ENCODE measurements at places on chromosomes 3 and 15.

DNA sequence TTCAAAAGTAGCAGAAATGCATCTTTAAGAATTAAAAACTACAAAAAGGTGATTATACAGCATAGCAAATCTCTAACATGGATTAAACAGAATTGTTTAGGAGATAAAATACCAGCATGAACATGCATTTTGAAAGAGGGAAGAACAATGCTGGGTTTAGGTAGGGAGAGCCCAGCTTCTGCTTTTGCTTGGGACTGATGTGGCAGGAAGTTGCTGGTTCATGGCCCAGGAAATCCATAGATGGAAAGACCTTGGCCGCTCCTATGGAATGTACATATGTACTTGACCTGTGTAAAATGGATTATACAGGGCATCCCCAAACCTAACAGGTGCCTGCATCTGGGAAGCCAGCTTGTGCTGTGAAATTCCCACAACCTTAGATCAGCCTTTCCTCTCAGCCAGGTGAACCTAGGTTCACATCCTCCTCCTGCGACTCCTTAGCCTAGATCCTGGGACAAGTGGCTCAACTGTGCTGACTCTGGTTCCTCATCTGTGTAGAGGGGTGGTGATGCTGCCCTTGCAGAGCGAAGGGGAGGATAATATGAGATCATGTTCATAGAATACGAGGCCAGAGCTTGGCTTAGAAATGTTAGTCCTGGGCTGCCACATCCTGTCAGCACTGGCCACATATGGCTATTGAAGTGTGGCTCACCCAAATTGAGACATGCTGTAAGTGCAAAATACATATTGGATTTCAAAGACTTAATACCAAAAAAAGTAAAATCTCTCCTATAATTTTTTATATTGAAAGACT is 47.0 kb upstream of the PLXNA1 start:
- no peak for DNase-seq

DNA sequence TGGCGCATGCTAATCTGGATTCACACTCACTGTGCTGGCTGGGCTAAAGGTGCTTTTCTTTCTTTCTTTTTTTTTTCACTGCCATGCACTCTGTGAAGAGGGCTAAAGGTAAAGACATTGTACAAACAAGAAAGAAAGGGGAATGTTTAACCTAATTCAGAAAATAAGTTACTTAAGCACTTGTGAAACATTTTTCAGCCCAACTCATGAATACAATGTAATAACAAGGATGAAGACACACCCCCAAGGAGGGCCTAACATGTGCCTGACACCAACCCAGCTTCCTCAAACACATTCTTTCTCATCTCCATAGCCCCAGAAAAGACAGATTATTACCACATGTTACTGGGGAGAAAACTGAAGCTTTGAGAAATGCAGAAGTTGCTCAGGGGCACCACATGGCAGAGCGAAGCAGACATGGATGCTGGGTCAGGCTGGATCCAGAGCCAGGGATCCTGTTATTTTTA is 5.7 kb downstream of the STIMATE start:
- DNase-seq, result peak; percentile 77

- no peak for DNase-seq
Observed at GRCh38 chr3:58074997-58075396, 66.8 kb downstream of the FLNB start.

- no peak for DNase-seq
Observed at GRCh38 chr3:100081311-100081710, 33.0 kb downstream of the FILIP1L start.

DNA sequence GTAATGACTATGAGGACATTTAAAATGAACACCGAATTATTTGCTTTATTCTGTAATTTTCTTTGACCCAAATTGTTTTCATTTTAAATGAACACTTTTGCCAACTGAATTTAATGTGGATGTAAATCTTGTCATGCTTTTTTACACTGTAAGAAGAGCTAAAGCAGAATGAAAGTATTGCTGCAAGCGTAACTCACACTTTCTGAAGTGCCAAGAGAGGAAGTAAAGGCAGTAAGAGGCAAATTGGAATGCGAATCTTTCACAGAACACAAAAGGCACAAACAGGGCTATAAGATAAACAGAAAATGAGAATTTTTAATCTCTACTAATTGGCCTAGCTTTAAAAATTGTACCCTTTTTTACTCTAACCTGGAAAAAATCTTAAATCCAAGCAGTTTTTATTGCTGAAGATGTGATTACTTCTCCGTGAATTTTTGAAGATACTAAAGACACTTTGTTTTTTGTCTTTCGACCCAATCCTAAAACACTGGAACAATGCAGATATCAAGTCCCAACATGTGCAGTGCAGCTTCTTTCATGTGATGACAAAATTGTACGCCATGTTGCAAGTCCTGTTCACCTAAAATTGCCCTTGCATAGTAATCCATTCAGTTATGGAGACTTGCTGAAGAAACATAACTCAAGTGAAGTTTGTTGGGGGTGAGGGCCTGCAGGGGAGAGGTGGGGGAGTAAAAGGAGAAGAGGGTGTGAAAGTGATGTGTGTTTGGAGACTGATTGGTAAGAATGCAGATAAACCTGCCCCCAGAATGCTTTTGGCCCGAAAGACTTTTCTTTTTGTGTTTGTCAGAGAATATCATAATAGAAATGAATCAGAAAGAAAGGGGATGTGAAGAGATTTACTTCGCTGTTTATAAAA is 1.4 kb downstream of the ARID3B start:
- DNase-seq, result no peak

DNA sequence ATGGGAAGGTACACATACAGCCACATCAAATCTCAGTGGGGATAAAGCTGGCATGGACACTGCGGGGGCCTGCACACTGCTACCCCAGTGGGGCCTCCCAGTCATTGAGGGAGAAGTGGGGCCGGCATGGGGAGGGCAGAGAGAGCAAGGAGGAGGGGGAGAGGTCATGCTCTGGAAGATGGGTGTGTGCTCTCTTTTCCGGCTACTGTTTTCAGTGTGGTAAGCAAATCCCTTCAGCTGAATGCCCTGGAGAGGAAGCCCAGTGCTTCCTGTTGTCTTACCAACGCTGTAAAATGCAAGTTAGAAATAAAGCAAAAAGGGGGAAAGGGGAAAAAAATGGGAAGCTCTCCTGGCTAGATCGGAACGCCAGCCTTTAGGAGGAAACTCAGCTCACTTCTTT is 30.8 kb downstream of the NRROS start:
- DNase-seq, result no peak

GRCh38 chr3:53730576-53730975 is 115.6 kb downstream of the CHDH start:
- no peak for DNase-seq

DNA sequence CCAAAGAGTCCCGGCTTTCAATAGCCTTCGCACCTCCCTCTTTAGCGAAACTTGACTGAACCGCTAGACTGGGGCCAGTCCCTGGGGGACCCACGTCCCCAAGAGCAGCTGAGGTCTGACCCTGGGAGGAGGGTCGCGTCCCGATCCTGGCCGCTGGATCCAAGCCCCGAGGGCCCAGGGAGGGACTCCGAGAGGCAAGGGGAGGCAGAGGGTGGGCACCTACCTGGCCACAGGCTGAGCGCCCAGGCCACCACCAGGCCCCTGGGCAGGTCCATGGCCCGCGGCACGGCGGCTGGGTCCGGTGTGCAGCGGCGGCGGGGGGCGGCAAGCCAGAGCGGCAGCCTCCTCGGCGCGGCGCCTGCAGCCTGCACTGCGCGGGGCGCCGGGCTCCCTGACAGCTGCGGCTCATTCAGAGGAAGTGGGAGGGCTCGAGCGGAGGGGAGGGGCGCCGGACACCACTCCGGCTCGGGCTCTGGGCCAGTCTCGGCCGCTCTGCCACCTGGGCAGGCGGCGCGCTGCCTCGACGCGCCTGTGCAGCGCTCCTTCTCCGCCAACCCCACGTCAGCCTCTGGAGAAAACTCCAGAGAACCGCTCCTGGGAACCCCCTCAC is at the start of gene ITGA11:
TSS of gene ITGA11 (minus strand) at position 372 of the 610 bp plus-strand sequence. CDS start at position 275, 97 bp downstream.
- DNase-seq, result no peak

DNA sequence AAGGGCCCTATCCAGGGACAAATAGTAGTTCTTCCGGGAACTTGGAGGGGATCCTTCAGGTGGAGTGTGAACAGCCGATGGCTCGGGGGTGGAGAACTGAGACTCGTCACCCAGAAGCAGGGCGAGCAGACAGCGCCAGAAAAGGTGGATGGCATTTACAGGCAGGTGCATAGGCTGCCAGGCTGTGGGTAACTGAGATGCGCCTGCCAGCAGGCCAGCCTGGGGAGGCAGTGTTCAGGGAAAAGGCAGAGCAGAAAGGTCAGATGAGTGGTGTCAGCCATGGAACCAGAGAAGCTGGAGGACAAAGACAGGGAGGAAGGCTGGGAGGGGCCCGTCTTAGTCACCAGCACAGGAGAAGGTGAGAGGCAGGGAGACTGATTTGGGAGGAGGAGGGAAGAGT is 53.0 kb upstream of the SEC22A start:
- no peak for DNase-seq

- no peak for DNase-seq
Observed at GRCh38 chr15:92848464-92848851, 51.7 kb upstream of the CHD2 start.

DNA sequence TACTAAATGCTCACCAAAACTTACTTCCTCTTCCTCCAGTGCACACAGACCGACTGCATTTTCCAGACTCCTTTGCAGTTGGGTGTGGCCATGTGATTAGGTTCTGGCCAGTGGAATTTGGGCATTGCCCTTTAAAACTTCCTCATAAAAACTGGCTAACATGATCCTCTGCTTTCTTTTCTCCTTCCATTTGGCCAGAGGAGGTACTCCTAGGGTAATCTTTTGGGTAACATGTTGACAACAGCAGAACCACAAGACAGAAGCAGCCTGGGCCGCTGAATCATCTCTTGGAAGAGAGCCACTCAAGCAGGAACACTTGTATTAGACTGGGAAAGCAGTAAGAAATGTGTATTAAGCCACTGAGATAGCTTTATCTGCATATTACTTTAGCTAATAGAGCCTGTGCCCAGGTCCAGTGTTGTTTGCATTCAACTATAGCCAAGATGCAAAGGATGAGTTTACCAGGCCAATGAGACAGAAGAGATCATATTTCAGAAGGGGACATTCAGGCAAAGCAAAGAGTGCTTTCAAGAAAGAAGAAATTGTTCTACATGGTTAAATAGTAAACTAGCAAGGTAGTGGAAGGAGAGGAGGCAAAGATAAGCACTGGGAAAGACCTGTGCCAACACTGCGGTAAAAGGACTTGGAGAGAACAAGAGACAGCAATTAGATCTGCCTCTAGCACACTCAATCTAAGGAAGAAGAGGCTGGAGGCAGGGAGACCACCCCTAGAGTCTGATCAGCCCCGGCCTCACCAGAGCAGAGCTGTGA is 79.8 kb downstream of the PLCH1 start:
- DNase-seq, result peak; percentile 89

GRCh38 chr3:137771401-137772213 is 7.5 kb downstream of the SOX14 start:
- no peak for DNase-seq

GRCh38 chr3:171835116-171835515 is 8.0 kb upstream of the TMEM212 start:
- DNase-seq, result no peak

DNA sequence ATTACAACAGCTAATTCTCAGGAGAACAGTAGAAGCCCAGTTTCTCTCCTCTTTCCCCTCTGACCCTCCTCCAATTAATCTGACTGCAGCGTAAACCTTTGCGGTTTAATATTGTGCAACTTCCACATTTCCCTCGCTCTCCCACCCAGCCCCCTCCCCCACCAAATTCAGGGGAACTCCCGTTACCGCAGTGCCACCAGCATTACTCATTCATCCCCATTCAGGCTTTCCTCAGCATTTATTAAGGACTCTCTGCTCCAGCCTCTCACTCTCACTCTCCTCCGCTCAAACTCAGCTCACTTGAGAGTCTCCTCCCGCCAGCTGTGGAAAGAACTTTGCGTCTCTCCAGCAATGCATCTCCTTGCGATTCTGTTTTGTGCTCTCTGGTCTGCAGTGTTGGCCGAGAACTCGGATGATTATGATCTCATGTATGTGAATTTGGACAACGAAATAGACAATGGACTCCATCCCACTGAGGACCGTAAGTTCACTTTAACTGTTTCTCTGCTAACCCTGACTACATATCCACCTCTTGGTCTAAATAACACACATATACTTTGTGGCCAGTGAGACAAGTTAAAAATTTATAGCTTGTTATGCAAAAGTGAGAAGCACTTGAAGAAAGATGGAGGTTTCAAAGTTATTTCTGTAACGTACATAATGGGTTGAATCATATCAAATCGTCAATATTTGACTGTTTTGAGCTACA is at the start of gene PTX3:
TSS of gene PTX3 (plus strand) at position 268 of the 709 bp plus-strand sequence. CDS start at position 352, 84 bp downstream.
- DNase-seq, result peak; percentile 64

DNA sequence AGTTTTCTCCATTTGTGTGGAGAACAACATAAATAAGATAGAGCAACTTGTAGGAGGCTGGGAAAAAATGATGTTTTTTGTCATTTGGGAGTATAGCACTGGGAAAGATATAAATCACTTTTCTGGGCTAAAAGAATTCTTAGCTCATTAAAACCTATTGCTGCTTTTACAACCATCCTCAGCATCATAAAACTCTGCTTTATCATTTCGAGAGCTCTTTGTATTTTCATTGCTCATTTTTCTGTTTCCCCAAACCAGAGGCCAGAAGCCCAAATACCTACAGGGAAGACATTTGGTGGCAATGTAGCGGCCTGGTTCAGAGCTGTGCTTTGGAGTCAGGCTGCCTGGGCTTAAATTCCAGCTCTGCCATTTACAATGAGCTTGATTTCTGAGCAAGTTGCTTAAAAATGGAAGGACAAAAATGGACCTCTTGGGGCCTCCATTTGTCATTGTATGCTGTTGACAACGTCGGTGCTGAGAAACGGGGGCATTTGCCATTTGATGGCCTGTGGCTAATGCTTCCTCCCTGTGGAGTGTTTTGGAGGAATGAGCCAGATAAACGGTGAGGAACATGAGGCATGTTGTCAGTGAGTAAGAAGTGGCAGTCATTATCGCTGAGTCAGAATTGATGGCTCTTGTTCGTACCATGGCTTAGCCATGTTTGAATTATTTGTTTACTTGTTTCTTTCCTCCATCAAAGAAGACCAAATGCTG is 260.0 kb downstream of the EBLN2 start:
- peak; percentile 5 for DNase-seq

DNA sequence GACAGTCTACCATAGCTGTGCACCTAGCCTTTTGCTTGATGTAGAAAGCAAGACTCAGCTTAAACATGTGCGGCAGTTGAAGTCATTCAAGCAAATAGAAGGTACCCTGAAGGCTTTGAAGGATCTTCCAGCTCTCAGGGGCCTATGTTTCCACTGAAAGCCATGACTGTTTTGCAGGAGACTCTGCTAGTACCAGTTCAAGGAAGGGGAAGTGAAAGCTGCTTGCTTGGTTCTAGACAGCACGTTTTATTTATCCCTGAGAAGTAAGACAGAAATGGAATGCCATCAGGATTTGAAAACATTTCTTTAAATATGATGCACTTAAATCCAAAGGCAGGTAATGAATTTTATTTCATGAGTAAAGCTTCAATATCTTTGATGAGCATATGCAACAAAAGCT is 311.4 kb downstream of the PDCD6IP start:
- no peak for DNase-seq

- DNase-seq, result no peak
Observed at GRCh38 chr15:94761574-94761973, 530.2 kb downstream of the MCTP2 start.

GRCh38 chr15:68548364-68548763 is 30.4 kb upstream of the CORO2B start:
- no peak for DNase-seq

GRCh38 chr15:101044625-101045235 is 125.6 kb downstream of the LRRK1 start:
- no peak for DNase-seq

- DNase-seq, result no peak
Observed at GRCh38 chr15:78177447-78177873, 28.3 kb downstream of the IDH3A start.

- DNase-seq, result no peak
Observed at GRCh38 chr15:56534728-56535127, 69.8 kb upstream of the MNS1 start.
